ENCODE measurements at places on chromosomes 1 and 21.

GRCh38 chr1:91137173-91137852, 115.5 kb upstream of the ZNF644 start:
- DNase-seq: no peak

DNA sequence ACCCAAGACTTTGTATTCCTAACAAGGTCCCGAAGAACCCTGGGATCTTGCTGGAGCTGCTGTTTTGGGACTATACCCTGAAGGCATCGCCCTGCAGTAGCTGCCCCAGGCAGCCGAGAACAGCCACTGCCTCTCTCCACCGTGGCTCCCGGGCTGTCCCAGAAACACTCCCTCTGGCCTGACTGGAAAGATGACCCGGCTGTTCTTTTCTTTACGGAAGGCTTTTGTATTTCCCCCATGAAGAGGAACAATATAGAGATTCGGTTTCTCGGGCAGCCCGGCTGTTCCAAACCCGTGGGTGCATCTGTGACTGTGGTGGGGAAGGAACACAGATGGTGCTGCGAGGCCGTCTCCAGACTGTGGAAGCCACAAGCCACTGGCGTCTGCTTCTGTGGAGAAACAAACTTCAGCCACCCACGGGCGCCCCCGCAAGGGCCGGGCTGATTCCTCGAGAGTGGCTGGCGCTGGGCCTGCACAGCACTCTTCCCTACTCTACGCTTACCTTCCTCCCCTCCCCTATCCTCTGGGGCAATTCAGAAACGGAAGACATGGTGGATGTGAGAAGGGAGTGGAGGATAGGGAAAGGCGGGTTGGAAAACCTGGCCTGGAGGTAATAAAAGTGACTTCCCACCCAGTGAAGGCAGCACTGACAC, 33.7 kb upstream of the VASH2 start:
- no peak for DNase-seq

DNA sequence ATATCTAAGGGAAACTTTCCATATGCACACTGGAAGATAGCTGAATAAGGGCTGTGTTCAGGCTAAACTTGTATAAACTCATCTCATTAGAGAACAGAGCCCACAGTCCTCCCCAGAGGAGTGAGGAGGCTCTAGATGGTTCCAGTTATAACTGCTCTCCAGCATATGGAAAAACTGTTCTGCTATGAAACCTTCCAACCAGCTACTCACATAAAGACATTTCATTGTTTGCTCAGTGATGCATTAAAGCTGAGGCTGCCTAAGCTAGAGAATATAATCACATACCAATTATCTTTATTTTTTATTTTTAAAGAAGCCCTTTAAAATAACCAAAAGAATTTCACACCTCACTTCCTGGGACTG, 13.3 kb downstream of the AHCYL1 start:
- DNase-seq: no peak

DNA sequence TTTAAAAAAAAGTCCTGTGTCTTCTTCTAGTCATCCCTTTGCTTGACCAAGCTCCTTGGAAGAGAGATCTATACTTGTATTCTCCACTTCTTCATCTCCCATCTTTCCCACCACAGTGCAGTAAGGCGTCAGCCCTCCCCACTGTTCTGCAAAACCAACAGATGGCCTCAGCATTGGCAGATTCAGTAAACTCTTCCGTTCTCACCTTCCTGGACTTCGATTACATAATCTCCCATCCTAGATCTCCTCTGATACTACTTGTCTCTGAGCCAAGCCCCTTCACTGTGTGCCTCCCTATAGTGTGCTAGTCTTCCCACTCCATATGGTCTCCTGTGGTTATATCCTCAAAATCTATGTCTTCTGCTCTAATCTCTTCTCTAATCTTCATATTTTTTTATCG, 1.6 kb upstream of the COLGALT2 start:
- DNase-seq: no peak

- DNase-seq: no peak
Observed at GRCh38 chr1:204723131-204723787, 37.7 kb upstream of the LRRN2 start.

DNA sequence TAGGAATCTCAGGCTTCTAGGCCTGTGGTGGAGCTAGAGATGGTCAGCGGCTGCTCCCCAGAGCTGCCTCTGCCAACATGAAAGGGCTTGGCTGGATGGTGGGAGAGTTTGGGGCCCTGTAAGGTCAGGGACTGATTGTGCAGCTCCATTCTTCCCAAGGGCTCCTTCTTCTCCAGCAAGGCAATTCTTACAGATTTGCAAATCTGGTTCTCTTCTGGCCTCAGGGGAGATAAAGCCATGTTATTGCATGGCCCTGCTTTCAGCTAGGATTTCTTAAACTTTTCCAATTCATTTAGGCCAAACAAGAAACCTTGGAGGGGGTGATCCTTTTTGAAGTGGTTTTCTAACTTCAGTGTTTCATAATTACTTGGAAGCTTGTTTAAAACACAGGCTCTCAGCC, 213.4 kb downstream of the PRDM2 start:
- no peak for DNase-seq

DNA sequence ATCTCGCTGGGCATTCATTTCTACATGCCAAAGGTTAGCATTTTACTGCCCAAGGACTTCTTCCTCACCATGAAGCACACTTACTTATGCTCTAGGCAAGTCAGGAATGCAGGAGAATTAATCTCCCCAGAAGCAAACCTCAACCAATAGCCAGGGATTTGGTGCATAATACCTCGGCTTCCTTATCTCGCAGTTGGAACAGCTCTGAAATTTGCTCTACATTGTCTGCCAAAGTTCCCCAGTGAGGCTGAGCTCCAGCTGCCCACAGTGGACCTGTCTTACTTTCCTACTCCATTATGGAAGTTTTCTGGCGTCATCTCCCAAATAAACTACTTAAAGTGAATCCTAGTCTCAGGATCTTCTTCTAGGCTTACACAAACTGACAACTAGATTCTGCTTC, 57.6 kb upstream of the PPM1J start:
- no peak for DNase-seq

- DNase-seq: no peak
Observed at GRCh38 chr1:201941420-201942128, 4.8 kb downstream of the LMOD1 start.

GRCh38 chr1:30741239-30741894, 16.2 kb downstream of the LAPTM5 start:
- no peak for DNase-seq

DNA sequence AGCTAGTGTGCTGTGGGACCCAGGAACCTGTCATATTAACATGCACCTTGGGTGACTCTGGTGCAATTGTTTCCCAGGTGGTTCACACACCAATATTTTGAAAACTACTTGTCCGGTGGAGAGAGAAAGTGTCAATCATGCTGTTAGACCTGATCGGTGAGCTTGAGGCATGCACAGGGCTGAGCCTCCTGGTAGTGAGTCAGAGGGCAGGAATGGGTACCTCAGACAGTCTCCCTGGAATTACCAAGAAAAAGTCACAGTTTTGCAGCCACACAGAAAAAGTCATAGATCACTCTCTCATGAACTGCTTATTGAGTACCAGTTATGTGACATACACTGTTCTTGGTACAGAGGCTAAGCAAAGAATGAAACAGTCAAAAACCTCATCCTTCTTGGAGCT, 140.1 kb upstream of the NFIA start:
- no peak for DNase-seq

All from stimulated activated CD4-positive, alpha-beta T cell treated with anti-CD3 and anti-CD28 coated beads, Interleukin-12 subunit alpha, Interleukin-12 subunit beta, amount 100 ng/mL, for 4 hours (primary cell).